Right renal cortex interstitium (tissue), 3 donors: ENCODE measurements at places on chromosomes 13 and 19. TPM values are rescaled to one million over a fixed set of nuclear protein-coding genes. Genes with fewer than 3 reads are reported as not detected.

The GRK1 gene
- polyA plus RNA-seq, result 0.12 TPM

The TLE6 gene
- polyA plus RNA-seq, result 7.6 TPM

The TYROBP gene
- 6.3 TPM for polyA plus RNA-seq

The NFIX gene
- polyA plus RNA-seq, result 15.0 TPM

The GTPBP3 gene
- 13.9 TPM for polyA plus RNA-seq

The CLEC17A gene
- polyA plus RNA-seq, result 0.06 TPM

The CEACAM7 gene
- not detected for polyA plus RNA-seq

The ACP7 gene
- 0.76 TPM for polyA plus RNA-seq

The ALKBH6 gene
- polyA plus RNA-seq, result 15.9 TPM

GRCh38 chr19:49216071-49216470 is 58.5 kb downstream of the TRPM4 start:
- DNase-seq, result no peak

DNA sequence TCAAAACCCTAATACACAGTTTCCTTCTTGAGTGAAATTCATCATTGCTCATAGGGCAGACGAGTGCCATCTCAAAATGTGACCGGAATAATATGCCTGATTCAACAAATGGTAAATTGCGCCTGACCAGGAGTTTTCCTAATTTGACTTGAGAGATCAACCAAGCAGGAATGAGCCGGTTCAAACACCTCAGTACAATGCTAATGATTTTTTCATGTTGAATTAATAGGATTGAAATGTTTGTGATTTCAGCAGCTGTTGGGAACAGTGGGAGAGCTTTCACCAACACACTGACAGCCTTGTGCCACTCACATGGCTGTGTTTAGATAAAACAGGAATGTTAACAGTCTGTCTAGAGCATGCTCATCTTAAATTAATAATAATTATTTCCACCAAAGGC is 484.8 kb downstream of the PCDH9 start:
- no peak for DNase-seq

- no peak for DNase-seq
These were observed 37.6 kb downstream of the SPRY2 start for GRCh38 chr13:80303225-80303811.

- no peak for DNase-seq
These were observed 56.5 kb downstream of the KCTD12 start for GRCh38 chr13:76829572-76830327.

GRCh38 chr13:27112006-27112405 is 59.6 kb downstream of the USP12 start:
- DNase-seq, result no peak

DNA sequence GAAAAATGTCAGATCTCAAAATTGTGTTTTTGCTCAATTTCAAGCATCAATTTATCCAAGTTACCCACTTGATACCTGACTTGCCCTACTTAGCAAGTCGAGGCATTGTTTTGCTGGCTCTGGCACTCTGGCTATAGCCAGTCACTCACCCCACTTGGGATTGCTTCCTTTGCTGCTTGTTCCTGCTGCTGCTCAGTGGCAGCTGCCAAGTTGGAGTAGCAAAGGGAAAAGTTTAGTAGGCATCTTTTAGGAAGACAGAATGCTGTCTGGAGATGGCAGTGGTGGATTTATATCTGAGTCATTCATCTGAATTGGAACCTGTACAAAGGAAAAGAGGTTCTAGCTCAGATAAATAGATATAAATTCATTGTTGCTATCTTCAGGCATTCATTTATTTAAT is 41.2 kb downstream of the PCCA start:
- no peak for DNase-seq

DNA sequence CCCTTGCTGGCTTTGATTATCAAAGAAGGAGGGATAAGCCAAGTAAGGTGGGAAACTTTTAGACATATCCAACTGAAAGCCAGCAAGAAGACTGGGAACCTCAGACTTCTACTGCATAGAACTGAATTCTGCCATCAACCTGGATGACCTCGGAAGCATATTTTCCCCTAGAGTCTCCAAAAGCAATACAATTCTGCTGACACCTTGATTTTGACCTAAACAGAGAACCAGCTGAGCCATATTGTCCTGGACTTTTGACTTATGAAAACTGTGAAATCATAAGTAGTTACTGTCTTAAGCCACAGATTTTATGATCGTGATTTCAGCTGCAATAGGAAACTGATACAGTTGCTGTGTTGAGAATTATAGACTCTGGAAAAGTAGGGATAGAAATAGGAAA is 227.6 kb downstream of the PCDH20 start:
- DNase-seq, result no peak

DNA sequence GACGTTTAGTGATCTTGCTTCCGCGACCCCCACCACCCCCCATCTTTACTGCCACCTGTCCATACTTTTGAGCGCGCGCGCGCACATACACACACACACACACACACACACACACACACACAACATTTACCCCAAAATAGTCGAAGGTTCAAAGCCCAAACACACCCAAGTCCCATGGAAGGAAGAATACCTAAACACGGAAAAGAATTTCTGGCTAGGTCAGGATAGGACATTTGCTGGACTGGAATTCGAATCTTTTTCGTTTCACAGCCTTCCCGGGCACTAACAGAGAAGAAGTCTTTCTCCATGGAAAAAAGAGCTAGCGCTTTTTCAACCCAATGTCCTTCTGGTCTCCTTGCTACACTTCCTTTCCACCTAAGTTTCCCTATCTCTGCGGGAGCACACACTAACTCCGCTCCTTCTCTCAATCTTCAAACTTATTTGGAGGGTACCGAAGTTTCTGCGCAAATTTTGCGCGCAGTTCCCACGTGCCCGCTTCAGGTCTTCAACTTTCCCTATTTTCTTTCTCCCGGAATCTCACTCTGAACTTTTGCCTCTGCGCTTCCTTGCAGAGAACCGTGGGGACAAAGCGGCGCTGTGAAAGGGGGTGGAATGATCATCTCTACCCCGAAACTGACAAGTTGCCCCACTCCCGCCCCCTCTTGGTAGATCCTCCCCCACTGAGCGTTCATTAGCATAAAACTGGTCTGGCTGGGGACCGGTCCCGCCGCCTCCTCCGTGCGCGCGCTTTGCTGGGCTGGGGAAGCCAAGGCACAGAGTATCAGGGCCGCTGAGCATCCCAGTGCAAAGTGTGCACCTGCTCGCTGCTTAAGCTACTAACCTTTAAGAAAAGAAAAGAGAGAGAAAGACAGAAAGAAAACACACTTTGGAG is 2.7 kb downstream of the DACH1 start:
- DNase-seq, result no peak

GRCh38 chr19:11496391-11497163 is 9.1 kb downstream of the ZNF653 start:
- DNase-seq, result no peak

DNA sequence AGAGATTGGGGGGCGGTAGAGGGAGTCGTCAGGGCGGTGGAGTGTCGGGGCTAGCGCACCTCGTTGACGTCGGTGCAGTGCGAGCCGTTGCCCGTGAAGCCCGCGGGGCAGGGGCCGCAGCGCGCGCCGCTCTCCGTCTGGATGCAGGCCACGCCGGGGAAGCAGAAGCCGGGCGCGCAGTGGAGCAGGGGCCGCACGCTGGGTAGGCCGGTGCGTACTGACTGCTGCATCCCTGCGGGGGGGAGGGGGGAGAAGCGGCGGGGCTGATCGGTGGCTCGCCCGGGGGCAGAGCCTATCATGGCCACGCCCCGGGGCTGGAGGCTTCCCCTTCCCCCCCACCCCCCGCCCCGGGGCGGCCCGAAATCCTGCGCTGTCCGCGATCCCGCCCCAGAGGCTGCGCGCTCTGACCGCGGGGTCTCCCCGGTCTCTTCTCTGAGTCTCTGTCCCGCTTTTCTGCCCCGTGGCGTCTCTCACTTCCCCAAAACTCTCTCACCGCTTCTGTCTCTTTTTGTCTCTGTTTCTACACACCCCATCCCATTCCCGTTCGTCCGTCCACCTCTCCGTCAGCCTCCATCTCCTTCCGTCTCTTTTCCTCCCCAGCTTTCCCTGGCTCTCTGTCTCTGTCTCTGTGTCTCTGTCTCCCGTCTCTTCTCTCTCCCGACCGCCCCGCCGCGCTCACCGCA is 1.1 kb downstream of the COMP start:
- DNase-seq, result no peak

DNA sequence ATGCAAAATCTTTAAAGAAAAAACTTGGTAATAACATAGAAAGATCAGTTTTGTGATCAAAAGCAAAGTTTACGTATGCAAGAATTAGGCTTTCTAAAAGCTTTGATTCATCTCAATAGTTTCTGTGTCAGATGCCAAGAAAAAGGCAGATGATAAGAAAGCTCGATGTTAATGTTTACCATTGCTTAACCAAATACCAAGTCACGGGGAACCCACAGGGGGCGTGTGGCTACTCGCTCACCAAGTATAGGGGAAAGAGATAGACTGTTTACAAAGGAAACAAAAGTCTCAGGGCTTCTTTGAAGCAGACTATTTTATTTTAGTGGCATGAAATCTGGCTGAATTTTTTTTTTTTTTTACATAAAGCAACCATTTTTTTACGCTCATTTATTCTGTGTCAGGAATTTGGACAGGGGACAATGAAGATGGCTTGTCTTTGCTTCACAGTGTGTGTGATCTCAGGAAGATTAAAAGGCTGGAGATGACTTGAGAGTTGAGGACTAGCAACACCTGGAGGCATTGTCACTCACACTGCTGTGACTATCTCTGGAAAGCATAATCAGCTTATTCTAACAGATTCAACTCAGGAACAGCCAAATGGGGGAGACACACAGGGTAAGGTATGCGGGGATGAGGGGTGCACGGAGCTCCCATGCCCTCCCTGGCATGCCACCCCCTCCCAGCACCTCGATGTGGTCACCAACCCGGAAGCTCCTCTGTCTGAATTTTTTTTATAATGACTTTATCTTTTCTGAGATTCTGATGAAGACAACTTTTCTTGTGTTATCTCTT is 24.9 kb downstream of the RCBTB1 start:
- no peak for DNase-seq

DNA sequence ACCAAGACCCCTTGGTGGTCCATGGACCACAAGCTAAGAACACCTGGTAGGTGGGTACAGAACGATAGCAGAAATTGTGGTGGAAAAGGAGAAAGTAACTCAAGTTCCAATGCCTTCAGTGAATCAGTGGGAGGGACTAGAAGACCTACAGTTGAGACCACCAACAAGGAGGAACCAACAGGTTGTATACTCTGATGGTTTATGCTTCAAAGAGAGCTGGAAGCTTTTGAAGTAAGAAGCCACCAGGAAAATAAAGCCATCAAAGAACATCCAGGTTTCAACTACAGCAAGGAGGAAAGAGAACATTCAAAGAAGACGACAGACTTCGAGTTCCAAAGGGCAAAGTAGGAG is 42.4 kb downstream of the DIAPH3 start:
- no peak for DNase-seq

DNA sequence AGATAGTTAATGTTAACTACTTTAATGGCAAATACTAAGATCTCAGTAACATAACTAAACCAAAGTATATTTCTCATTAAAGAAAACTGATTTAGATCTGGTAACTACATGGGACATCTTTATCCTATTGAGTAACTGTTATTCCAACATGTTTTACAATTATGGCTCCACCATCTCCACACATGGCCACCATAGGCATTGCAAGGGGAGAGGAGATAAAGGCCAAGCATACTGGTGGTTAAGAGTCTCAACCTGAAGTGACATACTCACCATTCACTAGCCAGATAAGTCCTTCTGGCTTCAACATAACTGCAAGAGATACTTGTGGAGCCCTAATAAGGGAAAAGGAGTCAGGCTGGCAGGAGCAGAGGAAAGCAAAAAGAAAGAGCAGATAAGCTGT is 1586.4 kb upstream of the SPRY2 start:
- no peak for DNase-seq

- peak; percentile 19 for DNase-seq
These were observed 546 bp upstream of the ZNF546 start for GRCh38 chr19:39996218-39996810.

DNA sequence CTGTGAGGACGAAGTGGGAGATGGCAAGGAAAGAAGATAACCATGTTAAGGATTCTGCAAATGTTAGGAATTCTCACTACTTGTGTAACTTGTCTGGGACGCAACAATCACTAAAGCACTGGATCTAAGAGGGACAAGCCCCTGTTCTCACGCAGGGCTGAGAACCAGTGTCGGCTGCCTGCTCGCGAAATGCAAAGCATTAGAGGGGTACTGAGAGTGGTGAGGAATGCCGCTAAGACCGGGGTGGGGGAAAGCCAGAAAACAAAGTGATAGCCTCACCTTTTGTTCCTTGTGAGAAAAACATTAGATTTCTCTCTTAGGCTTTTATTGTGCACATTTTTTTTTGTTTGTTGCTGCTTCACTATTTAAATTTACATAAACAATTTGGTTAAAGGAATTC is 241.9 kb downstream of the ABCC4 start:
- DNase-seq, result no peak

DNA sequence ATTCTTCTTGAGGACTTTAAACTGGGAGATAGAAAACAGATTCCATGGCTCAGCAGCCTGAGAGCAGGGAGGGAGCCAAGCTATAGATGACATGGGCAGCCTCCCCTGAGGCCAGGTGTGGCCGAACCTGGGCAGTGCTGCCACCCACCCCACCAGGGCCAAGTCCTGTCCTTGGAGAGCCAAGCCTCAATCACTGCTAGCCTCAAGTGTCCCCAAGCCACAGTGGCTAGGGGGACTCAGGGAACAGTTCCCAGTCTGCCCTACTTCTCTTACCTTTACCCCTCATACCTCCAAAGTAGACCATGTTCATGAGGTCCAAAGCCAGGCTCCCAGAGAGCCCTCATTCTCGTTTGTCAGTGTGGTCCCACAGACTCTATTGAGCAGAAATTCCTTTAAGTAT is 8.1 kb downstream of the N4BP2L1 start:
- DNase-seq, result no peak

GRCh38 chr19:13952931-13953531 is 722 bp downstream of the DCAF15 start:
- no peak for DNase-seq

DNA sequence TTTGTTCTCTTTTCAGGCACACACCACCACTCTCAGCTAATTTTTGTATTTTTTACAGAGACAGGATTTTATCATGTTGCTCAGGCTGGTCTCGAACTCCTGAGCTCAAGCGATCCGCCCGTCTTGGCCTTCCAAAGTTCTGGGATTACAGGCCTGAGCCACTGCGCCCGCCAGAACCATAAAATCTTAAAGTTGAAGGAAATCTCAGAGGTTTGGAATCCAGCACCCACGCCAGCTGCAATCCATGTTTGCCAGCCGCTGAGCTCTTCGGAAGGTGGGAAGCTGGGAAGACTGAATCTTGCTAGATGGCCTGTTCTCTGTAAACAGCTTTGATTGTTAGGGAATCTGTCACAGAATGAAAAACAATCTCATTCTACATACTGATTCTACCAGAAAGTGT is 38.5 kb downstream of the SPATA13 start:
- no peak for DNase-seq

DNA sequence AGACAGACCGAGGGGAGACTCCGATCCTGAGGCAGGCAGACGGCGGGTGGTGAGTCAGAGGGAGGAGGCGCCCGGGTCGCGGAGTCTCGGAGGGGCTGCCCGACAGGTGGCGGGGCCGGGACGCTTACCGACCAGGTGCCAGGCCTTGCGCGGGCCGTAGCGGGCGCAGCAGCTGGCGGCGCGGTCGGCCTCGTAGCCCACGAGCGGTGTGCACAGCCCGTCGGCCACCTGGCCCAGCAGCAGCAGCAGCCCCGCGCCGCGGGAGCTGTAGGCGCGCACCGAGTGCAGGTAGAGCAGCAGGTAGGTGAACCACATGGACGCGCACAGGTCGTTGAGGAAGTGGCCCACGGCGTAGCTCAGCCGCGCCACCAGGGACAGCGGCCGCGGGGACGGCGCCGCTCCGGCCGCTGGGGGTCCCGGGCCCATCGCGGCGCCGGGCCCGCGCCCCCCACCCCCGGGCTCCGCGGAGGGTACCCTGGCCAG is 367 bp downstream of the MFSD12 start:
- no peak for DNase-seq
